Caki2 (cell line): ENCODE measurements at places on chromosomes 2 and 18. TPM values are rescaled to one million over a fixed set of nuclear protein-coding genes. Genes with fewer than 3 reads are reported as not detected.

GRCh38 chr2:27306573-27307286, 1.5 kb downstream of the UCN start:
- DNase-seq, result no peak

DNA sequence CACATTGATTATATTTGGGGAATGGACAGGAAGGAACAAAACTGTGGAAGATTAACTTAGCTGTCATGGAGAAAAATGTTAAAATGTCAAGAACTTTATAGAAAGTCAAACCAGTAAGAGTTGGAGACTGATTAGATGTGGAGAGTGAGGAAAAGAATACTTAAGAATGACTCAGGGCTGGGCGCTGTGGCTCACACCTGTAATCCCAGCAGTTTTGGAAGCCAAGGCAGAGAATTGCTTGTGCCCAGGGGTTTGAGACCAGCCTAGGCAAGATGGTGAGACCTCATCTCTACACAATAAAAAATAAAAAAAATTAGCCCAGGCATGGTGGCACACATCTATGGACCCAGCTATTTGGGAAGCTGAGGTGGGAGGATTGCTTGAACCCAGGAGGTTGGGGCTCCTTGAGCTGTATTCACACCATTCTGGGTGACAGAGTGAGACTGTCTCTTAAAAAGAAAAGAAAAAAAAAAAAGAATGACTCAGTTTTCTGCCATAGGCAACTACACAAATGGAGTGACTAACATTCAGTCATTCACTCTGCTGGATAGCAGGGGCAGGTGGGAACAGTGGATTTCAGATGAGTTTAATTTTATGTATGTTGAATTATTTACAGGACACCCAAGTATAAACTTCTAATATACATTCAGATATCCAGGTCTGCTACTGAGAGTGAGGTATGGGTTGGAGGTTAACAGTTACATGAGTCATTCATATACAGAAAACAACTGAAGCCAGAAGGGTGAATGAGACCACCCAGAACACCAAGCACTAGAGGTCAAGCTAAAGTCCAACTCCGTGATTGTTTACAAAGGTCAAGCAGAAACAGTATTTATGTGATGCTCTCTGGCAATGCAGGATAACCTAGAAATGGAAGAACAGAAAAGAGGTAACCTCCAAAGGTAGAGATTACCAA, 33.9 kb downstream of the ORC2 start:
- DNase-seq, result peak; percentile 41

DNA sequence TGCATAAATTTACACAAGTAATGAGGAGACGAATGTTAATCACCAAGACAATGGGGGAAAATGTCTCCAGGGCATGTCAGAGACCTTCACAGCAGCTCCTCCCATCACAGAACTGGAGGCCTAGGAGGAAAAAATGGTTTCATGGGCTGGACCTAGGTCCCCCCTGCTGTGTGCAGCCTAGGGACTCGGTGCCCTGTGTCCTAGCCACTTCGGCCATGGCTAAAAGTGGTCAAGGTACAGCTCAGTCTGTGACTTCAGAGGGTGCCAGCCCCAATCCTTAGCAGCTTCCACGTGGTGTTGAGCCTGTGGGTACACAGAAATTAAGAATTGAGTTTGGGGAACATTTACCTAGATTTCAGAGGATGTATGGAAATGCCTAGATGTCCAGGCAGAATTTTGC, 152.2 kb upstream of the KCNJ3 start:
- DNase-seq, result no peak

DNA sequence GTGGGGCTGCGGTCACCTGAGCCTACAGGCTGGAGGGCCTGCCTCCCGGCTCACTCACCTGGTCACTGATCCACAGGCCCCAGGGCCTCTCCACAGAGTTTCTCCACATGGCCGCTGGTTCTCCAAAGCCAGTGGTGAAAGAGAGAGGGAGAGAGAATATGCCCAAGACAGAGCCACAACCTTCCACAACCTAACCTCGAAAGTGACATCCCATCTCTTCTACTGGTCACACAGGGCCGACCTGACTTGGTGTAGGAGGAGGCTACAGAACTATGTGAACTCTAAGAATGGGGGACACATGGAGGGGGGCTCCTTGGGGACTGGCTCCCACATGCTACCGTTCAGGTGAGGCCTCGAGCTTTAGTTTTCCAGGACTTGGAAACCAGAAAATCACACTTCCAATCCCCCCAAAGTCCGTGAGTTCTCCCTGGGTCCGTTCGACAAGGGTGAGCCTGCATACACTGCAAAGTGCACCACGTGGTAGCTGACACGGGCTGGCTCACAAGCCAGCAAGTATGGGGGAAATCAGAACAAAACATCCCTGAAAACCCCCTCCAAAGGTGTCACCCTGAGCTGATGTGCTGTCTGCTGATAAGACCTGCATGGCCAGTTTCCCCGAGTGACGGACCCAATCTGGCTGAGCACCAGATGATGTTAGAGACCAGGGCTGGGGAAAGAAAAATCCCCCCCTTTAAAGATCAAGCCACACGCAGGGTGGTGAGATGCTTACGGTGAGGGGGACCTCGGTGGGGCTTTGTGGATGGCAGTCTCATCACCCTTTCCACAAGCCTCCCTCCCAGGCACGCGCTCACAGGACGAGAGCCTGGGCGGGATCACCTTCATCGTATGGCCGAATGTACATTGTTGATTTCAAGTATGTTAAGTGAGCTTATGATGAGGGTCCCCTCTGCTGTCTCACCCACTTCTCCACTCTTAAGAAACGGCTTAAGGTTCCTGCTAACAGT, 54.2 kb upstream of the SEMA4C start:
- DNase-seq, result no peak

GRCh38 chr18:68604256-68604655, 110.7 kb downstream of the TMX3 start:
- DNase-seq, result no peak

- no peak for DNase-seq
These were observed 376.3 kb downstream of the EPHA4 start for GRCh38 chr2:221195829-221196228.

DNA sequence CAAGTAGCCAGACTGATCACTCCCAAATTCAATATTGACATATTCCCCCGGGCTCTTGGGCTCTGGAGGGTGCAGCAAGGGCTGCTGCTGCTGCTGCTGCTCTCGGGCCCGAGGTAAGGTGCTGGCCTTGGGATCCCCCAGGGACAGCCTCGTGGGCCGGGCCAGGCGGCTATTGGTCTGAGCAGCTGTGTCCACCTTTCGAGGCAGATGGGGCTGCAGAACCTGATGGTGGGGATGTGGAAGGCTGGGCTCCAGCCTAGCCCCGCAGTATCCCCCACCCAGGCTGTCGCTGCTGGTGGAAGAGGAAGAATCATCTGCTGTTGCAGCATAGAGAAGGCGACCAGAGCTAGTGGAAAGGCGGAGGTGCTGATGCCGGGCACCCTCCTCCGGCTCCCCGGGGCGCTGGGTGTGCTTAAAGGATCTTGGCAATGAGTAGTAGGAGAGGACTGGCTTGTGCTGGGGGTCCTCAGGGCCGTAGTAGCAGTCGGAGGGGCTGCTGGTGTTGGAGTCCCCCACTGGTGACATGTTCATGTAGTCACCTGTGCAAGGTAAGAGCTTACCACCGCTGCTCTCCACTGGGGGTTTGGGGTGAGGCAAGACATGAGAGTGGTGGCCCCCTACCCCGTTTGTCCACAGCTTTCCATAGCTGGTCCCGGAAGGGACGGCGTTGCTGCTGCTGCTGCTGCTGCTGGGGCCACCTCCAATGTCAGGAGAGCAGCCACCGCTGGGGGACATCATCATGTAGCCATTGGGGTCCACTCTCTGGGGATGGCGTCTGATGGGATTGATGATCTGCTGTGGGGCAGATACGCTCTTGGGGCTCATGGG, 3.4 kb downstream of the IRS1 start:
- no peak for DNase-seq

DNA sequence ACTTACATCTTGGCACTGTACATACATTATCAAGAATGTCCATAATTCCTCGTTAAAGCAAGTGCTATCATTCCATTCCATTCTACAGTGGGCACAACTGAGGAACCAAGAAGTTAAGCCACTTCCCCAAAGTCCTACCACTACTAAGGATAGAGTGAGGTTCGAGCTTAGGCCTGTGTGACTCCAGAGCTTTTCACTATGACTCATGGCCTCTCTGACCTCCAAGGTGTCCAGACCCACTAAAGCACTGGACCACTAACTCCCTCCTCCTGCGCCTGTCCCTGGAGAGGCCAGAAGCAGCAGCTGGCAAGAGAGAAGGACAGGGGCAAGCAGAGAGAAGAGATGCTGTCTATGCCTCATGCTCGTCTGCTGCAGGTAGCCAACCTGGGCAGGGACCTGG, 117.0 kb downstream of the ZBTB7C start:
- DNase-seq, result no peak

DNA sequence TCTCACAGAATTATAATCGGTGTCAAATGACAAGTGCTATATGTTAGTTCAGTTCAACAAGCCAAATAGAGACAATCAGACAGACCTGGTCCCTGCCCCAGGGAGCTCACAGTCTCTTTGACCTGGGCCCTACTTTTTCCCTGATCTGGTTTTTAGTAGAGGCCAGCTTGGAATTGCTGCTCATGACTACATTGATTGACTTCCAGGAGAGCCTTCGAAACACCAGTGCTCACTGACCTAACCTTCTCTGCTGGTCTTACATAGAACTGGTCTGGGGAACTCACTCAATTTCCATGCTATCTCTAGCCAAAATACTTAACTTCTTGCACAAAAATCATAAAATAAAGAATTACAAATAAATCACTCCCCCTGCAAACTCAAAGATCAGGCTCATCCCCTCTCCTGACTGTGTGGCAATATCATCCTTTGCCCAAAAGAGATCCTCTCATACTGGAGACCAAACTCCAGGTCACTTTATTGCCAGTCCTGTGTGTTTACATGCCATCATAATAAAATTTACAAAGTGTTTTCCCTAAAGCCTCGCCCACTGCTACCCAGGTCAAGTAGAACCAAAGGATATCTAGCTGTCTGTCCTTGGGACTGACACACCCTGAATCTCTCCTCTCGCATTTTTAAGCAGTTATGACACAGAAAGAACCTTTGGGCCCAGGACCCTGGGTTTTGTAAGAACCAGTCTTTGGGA, 53.2 kb downstream of the PROC start:
- DNase-seq, result no peak

DNA sequence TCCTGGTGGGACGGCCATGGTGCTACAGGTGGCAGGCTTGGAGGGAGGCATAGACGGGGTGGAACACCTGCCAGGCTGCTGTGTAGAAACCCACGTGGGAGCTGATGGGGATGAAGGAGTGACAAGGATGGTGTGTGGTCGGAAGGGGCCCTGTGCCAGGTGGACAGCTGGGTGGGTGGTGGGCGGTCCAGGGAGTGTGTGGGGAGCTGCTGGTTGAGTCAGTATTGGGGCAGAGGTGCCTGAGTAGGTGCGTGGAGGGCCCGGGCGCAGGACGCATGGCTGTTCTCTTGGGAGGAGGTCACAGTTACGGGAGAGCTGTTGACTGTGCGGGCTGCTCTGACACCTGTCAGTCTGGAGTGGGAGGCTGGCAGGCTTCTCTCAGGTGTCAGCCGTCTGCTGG, 12.6 kb upstream of the D2HGDH start:
- DNase-seq, result no peak

- DNase-seq, result no peak
These were observed 3.6 kb upstream of the RNF144A start for GRCh38 chr2:6913415-6914157.

DNA sequence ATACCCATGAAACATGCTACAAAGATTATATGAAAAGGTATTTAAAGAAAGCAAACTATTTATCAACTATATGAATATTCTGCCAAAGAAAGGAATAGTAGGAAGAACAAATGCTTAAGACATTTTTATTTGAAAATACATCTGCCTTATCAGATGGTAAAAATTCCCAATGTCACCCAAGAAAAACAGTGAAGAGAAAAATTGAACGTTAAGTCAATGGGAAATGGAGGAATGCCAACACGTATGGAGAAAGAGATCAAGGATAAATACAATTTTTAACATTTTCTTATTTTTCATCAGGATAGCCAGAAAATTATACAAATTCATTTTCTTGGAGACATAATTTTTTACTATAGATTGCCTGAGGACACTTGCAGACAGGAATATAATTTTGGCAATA, 394.2 kb downstream of the ZEB2 start:
- DNase-seq, result no peak

DNA sequence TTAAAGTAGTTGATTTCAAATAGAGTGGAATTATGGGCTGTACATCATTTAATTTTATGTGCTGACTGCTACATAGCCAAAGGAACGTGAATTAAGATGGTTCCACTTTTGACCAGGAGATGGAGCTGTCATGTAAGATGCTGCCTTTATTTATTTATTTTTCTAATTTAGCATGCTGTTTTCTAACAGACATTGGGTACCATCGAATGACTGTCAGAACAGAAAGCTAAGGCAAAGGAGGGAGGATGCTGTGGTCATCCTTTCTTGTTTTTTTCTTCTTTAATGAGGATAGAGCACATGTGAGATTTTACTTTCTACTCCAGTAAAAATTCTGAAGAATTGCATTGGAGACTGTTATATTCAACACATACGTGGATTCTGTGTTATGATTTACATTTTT, at the start of gene SCN2A:
SCN2A (plus strand) TSS at position 185 of the 400 bp plus-strand sequence. CDS start 56,410 bp downstream, outside the sequence.
- DNase-seq, result peak; percentile 30

Gene SERPINB10
- not detected in 2 replicates for total RNA-seq

Gene C2orf72
- 12.8 and 21.5 TPM in 2 replicates for total RNA-seq

Gene LOXL3
- 0.81 and 2.2 TPM in 2 replicates for total RNA-seq

Gene ABCB6
- 80.0 and 81.7 TPM in 2 replicates for total RNA-seq

Gene FOXI3
- total RNA-seq, result not detected in 2 replicates

Gene GREB1
- total RNA-seq, result 0.20 and 0.91 TPM in 2 replicates

Gene DNAH7
- 0.14 TPM in 1 of 2 replicates, not detected in the other for total RNA-seq

Gene BOK
- total RNA-seq, result 41.1 and 48.1 TPM in 2 replicates

Gene LIPT1
- total RNA-seq, result 15.7 and 25.2 TPM in 2 replicates

Gene VWA3B
- total RNA-seq, result not detected in 2 replicates

Gene BUB1
- 76.6 and 93.2 TPM in 2 replicates for total RNA-seq

Gene ASPRV1
- total RNA-seq, result 0.12 and 0.81 TPM in 2 replicates

Gene CD302
- total RNA-seq, result not detected in 2 replicates
